ENCODE measurements at places on chromosomes 12 and 14.
A peak's percentile ranks its signal among the peaks of the same experiment; 100 is the strongest.

GRCh38 chr14:81986005-81986404, 452.4 kb upstream of the SEL1L start:
- no peak for DNase-seq

DNA sequence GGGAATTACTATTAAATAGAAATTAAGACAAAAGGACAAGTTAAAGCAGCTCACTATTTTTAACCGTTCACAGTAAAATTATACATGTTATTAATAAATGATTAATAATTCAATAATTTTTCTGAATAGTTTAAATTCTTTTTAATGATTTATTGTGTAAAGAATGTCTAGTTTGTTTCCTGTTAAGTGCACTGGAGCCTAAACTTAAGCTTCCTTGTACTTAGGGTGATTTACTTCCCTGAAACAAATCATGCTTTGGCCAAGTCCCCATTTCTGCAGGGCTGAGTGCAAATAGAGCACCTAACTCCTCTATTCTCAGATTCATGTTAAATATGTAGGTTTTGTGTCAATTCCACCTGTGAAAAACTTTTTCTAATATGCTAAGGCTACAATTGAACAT, 188.9 kb upstream of the PDZRN4 start:
- no peak for DNase-seq

- DNase-seq = no peak
These were observed 103.4 kb upstream of the RBM19 start for GRCh38 chr12:114069507-114069906.

DNA sequence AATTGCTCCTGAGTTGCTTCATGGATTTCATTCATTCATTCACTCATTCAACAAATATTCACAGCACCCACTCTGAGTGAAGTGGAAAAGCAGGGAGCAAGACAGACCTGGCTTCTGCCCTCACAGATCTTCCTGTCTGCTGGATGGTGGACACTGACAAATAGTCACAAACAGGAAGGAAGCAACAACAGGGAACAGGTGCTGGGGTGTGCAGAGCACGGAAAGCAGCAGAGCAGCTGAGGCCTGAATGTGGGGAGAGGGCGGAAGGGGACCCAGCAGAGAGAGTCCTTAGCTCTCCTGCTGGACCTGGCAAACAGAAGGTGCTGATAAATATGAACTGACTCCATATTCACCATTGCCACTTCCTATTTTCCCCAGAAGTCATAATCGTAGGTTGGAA, 54.4 kb downstream of the SETD3 start:
- DNase-seq = no peak

DNA sequence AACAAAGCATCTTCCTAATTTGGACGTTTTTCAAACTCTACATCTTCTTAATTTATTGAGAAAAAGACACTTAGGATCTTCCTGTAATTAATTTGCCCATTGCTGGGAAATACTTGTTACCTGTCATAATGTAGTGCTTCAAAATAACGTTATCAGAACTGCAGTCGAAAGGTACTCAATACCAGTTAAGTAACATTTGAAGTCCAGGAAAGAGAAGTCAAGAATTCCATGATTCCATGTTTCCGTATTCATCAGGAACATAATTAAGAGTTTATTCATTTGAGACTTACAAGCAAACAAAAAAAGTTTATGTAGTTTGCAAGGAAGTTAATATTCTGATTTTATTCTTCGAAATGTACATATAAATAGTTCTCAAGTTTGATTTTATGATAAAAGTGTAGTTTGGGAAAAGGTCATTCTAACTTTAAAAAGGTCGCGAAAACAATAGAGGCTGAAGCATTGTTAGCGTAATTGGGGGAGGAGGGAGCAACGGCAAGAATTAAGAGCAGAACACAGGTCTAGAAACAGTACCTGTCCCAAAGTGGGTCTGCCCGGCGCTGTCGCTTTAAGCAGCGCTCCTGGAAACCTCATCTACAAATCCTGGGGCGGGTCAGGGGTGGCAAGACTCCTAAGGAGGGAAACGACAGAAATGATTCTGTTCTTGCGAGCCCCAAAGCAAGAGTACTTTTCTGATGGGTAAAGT, 1.2 kb upstream of the KCNMB4 start:
- no peak for DNase-seq

DNA sequence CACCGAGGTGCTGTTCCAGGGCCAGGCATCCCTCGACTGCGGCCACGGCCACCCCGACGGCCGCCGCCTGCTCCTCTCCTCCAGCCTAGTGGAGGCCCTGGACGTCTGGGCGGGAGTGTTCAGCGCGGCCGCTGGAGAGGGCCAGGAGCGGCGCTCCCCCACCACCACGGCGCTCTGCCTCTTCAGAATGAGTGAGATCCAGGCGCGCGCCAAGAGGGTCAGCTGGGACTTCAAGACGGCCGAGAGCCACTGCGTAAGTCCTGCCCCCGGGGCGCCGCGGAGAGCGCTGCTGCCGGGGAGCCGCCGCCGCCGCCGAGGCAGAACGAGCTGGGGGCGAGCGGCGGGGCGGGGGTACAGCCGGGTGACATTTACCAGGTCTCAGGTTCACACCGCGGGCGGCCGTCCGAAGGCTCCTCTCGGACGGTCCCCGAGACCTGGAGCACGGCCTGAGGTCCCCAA, 1.4 kb downstream of the PLXNC1 start:
- peak; percentile 50 for DNase-seq
